Trophoblast cell (in vitro differentiated cells and primary cell): ENCODE measurements at places on chromosomes 11 and 22.

DNA sequence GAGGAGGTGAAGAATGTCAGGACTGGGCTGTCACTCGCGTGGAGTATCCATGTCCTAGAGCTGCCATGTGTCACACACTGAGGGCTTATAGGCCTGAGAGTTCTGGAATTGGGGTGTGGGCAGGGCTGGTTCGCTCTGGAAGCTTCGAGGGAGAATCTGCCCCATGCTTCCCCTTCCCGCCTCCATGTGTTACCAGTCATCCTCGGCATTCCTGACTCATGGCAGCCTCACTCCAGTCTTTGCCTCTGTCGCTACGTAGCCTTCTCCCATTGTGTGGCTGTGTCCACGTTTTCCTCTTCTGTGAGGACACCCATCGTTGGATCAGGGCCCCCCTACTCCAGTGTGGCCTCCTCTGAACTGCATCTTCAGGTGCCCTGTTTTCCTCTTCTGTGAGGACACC, 301.2 kb downstream of the TBC1D22A start:
- no peak for DNase-seq

DNA sequence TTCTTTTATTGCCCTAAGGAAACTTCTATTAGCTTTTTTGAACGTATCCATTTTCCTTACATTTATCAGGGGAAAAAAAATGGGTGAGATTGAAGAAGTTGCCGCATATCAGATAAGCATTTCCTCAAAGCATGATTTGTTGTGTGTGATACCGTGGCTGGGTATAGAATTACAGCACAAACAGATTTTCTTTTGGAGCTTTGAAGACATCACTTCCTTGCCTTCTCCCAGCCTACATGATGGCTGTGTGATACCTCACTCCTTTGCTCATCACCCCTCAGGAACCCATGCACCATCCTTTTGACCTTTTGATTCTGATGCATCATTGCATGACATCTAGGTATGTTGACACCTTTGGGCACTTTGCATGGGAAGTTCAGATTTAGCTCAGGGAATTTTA, 1155.3 kb downstream of the BRD1 start:
- no peak for DNase-seq

- DNase-seq, result no peak
These were observed 3.6 kb downstream of the IZUMO1R start for GRCh38 chr11:94308024-94308423.

DNA sequence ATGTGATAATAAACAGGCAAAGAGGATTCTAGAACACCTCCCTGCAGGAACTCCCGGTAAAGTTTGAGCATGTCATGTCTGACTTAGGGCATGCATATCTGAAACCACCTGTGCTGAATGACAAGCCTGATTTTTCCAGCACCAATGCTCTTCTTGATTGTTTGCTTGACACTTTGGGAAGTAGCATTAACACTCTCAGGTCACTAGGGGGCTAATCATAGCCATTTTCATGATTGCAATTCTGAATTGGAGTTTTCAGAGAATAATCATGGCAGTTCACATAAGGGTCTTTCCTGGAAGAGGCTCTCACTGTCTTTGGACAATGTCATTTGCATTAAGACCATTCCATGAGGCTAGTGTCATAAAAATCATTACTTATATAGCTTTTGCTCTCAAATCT, 234.4 kb upstream of the MTNR1B start:
- no peak for DNase-seq

GRCh38 chr22:32562401-32562800, 87.8 kb downstream of the FBXO7 start:
- DNase-seq, result peak; percentile 50

- no peak for DNase-seq
These were observed 7.3 kb upstream of the MCAM start for GRCh38 chr11:119324189-119324588.

DNA sequence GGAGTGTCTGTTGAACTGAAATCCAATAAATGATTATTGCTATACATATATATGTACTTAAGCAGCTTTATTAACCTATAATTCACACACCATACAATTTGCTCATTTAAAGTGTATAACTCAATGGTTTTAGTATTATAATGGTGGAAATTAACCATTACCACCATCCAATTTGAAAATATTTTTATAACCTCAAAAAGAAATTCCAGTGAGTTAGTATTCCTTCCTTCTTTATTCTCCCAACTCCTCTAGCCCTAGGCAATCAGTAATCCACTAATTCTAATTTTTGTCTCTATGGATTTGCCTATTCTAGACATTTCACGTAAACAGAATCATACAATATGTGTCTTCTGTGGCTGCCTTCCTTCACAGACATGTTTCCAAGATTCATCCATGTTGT, 64.8 kb downstream of the MAPK1 start:
- DNase-seq, result no peak

DNA sequence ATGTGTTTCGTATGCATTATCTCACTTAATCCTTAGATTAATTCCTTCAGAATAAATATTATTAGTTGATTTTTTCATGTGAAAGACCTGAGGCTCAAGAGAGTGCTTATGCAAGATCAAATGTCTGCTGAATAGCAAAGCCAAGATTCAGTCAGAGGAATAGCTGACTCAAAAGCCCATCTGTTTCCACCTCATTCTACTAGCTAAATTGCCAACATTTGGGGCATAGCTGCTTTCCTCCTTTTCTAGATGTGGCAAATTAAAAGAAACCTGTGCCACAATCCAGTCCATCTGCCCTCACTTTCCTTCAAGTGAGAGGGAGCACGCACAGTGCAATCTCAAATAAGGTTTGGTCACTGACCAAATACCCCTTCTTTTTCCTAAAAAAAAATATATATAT, 121.1 kb downstream of the PAX6 start:
- DNase-seq, result no peak

GRCh38 chr22:49820984-49821383, 6.7 kb downstream of the BRD1 start:
- DNase-seq, result no peak

DNA sequence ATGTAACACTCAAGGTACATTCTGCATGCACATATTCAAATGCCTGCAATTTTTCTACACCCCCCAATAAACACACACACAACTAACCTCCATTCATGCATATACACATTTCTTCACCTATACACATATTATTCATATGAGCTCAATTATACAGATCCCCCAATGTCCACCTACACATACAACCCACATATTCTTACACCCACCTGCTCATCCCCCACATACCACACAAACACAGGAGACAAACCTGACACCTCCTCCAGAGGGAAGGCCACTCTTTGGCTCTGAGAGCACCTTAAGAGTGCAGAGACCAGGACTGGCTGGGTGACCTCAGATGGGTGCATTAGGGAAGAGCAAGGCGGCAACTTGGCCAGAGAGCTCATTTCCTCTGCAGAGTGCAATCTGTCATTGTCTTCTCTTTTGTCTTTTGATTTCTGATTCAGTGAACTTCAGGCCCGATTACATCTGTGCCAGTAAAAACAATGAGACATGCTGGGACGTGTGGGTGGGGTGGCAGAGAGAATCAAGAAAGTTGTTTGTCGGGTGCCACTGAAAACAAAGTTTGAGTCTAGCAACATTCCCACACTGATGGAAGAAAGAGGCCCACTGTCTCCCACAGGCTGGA, 208.4 kb downstream of the NXPE2 start:
- no peak for DNase-seq
